Left ventricle myocardium inferior (tissue), 1 donor: ENCODE measurements at places on chromosomes 7 and 10. TPM values are rescaled to one million over a fixed set of nuclear protein-coding genes. Genes with fewer than 3 reads are reported as not detected.

GPER1 gene
- total RNA-seq: 3.0 TPM

C7orf25 gene
- total RNA-seq: 4.9 TPM

RGR gene
- total RNA-seq: 0.19 TPM

LRRD1 gene
- not detected for total RNA-seq

TMEM139 gene
- 8.8 TPM for total RNA-seq

ANKRD30A gene
- not detected for total RNA-seq

CALHM1 gene
- total RNA-seq: not detected

FKBP6 gene
- total RNA-seq: not detected

CRHR2 gene
- 0.19 TPM for total RNA-seq

PRRT4 gene
- 1.6 TPM for total RNA-seq

MBL2 gene
- total RNA-seq: not detected

SAMD9L gene
- total RNA-seq: 3.7 TPM
